ENCODE measurements at places on chromosomes 7 and 10.

GRCh38 chr7:135822376-135822775, 73.8 kb upstream of the FAM180A start:
- DNase-seq, result no peak

DNA sequence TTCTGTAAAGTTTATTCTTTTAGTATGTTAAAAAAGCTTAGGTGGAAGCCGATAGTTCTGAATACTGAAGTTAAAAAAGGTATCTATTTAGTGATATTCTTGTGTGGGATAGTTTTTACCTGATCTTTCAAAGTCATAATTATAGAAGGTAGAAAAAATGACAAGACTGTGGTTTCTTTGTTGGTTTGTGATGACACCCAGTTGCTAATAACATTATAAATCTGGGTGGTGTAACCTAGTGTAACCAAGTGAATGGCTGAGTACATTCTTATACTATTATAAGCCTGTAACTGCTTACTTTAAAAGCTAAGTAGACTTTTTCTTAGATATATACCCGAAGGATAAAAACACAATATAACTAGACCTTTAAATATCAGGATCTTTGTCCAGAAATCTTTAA, 2.3 kb downstream of the CDK13 start:
- no peak for DNase-seq

DNA sequence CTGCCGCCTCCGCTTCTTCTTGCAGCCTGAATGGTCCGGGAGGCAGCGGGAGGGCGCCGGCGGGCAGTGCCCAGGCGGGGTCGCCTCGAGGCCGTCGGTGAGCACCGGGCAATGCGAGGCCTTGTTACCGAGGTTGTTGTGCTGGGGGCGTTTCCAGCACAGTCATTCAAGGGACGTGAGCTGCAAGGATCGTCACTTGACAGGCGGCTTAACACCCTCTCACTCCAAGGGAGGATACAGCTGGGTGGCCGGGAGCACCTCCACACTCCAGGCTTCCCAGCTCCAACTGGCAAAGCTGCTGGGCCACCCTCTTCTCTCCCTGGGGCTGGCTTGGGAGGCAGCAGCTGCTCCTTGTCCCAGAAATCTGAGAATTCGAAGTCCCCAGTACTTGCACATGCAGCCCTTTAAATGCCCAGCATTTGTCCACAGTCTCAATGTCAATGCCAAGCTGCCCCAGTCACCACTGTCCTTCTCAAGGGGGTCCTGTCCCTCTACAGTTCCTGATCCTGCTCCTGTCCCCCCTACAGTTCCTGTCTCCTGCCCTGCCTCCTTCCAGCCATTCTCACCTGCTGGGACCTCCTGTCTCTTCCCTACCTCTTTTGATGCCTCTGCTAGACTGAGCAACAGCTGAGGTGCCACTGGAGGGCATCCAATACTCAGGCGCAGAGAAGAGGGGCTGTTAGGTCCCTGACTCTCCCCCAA, 4.4 kb upstream of the HOXA11 start:
- no peak for DNase-seq

DNA sequence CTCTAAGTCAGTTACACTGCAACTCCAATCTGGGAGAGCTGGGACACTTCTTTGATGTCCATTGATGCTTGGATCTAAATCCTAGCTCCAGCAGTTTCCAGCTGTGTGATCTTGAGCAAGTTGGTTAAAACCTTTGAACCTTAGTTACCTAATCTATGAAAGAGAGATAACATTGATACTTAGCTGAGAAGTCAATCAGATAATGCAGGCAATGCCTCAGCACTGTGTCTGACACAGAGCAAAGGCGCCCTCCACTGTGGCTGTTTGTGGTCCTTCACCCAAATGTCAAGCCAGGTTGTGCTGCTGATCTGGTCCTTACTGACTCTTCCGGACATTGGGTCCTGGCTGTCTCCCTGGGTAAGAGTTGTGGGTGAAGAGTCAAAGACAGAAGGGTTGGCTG, 20.2 kb downstream of the DNTT start:
- DNase-seq, result no peak

- no peak for DNase-seq
Measured at GRCh38 chr7:92785923-92786322, 50.5 kb downstream of the CDK6 start.

DNA sequence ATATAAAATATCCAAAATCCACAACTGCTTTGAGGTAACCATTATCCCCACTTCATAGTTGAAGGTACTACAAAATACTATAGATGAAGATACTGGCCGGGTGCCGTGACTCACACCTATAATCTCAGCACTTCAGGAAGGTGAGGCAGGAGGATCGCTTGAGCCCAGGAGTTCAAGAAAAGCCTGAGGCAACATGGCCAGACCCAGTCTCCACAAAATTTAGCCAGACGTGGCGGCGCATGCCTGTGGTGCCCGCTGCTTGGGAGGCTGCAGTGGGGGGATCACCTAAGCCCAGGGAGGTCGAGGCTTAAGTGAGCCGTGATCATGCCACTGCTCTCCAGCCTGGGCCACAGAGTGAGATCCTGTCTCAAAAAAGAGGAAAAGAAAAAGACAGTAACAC, 21.7 kb downstream of the TMEM254 start:
- no peak for DNase-seq

DNA sequence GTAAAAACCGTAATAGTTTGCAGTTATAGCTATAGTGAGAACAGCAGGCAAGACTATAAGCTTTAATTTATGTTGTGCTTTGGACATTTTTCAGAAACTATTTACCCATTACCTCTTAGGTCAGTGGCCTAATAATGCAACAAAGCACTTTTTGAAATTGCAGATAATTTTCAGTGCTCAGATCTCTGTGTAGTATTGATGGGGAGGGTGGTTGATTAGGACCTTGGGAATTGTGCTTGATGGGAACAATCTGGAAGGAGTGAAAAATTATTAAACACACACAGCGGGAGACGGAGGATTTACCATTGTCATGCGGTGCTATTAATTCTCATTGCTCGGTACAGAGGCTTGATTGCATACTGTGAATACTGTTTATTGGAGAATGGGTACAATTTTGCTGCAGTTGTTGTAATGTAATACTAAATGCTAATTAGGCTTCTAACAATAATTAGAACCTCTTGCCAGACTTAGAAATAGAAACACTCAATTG, 304.8 kb downstream of the LRMDA start:
- DNase-seq, result no peak

GRCh38 chr7:78850093-78850740, 603.2 kb downstream of the MAGI2 start:
- DNase-seq, result no peak

GRCh38 chr10:120423431-120424197, 33.4 kb upstream of the PLPP4 start:
- no peak for DNase-seq

- no peak for DNase-seq
Measured at GRCh38 chr7:157690833-157691585, 354.2 kb downstream of the DNAJB6 start.

DNA sequence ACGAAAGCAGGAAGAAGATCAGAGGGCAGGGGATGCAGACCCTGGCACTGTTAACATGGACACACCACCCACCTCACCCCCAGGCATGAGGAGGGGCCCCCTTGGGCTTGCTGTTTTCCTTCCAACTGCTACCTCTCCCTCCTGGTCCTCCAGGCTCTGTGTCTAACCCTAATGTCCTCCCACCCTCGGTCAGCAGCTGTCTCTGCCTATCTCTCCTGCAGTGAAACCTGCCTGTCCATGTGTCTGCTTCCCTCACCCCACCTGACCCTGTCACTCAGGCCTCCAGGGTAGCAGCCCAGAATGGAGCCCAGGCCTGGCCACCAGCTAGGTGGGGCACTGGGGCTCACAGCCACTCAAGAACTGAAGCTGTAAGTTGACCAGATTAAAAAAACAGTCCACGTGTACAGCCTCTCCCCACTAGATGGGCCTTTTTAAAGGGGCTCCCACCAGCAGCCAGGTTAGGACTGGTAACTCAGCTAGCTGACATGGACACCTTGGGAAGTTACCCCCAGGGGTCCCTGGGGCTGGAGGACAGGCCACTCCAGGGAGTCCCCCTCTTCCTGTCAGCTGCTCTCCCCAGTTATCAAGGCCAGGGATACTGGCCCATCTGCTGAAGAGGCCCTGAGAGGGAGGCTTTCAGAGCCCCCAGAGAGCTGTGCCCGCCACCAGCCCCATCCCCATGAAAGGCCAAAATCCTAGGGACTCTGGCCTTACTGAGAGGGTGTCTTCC, 1.5 kb downstream of the SMARCD3 start:
- no peak for DNase-seq

- DNase-seq, result no peak
Measured at GRCh38 chr7:144670218-144670617, 165.6 kb downstream of the TPK1 start.

DNA sequence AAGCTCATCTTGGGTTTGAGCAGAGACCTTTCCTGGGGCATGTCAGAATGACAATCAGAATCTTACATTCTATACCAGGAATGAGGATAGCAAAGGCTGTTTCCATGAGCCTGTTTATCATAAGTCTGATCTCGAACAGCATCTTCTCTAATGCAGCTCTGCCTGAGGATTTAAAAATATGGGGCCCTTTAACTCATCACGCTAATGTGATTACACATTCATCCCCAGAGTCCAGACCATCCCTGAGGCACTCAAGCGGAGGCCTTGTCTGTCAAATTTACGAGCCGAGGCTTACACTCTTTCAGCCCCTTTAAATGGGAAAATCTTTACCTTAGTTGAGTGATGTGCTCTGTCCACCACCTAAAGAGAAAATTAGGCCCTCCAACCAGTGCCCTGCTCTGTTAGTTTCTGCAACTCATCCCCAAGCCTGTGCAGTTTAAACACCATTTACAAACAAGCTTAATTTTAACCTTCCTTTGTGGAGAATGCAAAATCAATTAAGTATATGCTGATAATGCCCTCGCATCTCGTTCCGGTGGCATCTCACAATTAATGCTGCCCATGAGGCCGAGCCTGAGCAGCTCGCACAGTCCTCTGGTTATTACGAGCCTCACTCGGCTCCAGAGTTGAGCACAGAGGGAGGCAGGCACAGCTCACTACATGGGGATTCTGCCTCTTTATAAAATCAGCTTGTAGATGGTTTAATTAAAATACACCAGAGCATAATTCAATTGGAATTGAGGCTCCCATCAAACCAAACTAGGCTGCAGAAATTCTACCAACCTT, 16.0 kb downstream of the CHST15 start:
- no peak for DNase-seq

DNA sequence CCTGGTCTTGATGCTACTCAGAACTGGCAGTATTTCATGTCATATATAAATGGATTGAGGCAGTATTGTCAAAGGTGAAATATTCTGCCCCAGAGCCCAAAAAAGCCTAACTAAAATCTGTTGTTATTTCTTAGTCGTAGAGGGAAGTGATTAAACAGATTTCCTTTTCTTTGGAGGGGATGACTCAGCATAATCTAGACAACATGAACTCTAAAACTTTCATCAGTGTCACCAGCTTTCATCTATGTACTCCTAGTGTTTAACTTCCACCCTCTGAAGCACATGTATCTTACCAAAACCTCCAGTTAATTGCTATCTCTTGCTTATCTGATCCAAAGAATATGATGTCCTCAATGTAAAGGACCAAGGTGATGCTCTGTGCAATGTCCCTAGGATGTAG, 97.1 kb upstream of the ARID5B start:
- no peak for DNase-seq

GRCh38 chr7:127928852-127929251, 102.4 kb downstream of the LRRC4 start:
- DNase-seq, result no peak

DNA sequence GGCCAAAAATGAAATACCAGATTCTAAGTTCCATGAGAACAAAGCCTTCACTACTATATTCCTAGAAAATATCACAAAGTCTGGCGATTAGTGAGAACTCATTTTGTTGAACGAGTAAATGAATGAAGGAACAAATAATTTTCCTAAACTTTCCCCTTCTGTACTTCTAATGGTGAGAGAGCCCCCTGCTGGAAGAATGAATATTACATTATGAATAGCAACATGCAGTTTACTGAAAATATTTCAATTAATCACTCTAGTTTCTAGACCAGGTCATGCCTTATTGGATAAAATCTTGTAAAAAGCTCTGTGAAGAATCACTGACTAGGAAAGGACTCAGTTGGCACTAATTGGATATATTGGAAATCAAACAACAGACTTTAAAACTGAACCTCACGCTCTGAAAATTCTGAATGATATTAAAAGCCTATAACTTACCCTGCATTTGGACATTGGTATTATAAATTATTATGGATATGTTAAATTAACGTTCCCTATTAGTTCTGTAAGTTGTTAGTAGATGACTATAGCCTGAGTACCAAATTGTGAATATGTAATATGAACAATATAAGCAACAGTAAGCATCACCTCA, 32.4 kb upstream of the MTPN start:
- DNase-seq, result peak; percentile 23

- no peak for DNase-seq
Measured at GRCh38 chr7:90181485-90181884, 27.2 kb downstream of the STEAP1 start.

DNA sequence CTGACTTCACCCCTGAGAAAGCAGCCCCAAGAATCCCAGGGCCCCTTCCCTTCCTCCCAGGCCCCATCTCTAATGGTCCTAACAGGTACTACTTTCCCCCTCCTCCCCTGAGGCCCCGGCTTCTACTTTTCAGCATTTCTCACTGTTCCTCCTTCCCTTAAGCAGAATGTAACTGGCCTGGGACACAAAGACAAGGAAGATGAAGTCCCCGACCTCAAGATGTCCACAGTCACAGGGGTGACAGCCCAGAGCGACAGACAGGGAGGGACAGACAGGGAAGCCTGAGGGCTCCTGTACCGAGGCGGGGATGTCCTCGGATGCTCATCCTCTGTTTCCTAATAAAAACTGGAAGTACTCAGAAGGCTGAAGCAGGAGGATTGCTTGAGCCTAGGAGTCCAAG, 11.6 kb downstream of the AOC1 start:
- DNase-seq, result no peak

DNA sequence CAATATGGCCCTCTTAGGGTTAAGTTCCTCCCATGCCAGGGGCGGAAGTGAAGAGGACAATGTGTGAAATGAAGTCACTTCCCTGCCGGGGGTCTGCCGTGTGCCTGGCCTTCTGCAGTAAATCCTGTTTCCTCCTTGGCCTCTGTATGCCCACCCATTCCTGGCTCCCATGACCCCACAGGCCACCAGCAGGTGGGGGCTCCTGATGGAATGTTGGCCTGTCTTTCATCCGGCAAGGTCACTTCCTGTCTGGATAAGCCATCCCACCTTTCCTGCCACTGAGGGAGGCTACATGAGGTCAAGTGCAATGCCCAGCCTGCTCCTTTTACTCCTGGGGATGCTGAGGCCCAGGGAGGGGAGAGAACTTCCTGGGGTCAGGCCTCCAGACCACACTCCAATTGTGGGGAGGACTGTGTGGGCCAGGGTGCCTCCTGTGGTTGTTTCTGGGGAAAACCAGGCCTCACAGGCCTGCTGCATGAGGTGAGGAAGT, 22.3 kb downstream of the PALD1 start:
- no peak for DNase-seq

DNA sequence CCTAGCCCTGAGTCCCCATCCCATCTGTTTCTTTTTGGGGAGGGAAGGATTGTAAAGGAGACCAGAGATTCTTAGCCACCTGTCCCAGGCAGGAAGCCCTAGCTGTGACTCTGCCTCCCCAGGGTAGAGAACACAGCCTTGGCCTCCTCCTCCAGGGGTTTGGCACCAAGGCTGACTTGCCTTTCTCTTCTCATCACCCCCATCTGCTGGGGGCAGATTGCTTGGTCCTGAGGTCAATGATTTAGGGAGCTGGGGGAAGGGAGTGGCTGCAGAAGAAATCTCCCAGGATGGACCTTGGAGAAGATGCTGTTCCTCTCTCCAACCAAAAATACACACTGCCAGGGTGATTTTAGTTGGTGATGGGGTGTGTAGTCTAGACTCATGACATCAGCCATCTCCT, 2.6 kb upstream of the MNX1 start:
- no peak for DNase-seq

GRCh38 chr7:1940402-1940786, 270.3 kb downstream of the ELFN1 start:
- peak; percentile 72 for DNase-seq

Data from T-helper 2 cell (primary cell).